ENCODE measurements at places on chromosomes 12 and 14.

DNA sequence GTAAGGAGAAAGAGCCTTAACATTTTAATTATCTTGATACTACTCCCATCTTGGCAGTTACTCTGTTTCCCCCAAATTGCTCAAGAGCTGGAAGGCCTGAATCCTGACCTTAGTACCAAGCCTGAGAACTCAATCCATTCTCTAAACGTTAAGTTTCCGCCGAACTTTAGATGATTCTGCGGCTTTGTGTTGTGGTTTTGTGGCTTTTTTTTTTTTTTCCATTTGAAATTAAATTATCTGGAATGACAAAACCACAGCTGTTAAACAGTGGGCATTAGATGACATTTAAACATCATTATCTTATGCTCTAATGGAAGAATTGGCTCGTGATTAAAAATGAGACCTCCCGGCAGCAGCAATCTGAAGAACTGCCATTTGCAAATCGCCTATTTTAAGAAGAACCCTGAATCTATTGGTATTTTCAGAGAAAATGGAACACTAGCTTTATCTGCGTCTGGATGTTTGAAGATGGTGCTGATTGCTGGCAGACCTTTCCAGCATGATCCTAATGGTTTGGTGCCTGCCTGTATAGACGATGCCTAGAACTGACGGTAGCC is 38.4 kb downstream of the TMEM132C start:
- no peaks in the 10 kb centered on the region for H3K4me1 ChIP-seq
- DNase-seq, result no peak
- H3K4me3 ChIP-seq, result no peak overlapping the region
- no peak overlapping the region for H3K27ac ChIP-seq
- no peaks in the 10 kb centered on the region for H3K27me3 ChIP-seq
- H3K36me3 ChIP-seq, result no peaks in the 10 kb centered on the region

DNA sequence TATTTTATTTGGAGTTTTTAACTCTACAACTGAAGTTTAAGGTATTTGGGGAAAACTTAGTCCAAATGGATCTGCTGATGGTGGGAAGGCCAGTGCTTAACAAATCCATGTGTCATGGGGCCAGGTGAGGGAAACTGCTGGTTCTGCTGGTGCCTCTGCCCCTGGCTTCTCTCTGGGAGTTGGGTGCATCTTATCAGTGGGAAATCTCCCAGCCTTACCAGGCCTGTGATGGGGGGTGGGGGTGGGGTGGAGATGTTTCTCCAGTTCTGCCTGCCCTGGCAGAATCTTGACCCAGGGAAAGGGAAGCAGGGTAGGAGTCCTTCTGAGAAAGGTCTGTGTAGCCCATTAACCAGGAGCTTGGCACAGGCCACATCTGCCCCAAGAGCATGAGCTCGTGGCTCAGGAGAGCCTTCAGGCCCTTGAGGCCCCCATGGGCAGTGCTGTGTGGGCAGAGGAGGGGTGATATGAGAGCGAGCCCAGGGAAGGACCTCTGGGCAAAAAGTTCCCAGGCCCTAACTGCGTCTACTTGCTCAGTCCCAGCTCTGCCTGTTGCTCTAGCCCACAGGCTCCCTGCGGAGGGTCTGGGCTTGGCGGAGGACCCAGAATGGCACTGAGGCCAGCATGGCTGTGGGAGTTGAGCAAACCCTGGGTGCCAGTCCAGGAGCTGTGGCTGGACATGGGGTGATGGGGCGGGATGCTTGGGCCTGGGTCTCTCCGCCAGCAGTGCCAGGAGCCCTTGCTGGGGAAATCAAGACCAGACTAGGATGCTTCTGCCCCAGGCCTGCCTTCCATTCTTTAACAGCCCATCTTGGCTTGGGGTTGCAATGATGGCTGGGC is 18.2 kb downstream of the VASH1 start:
- no peak overlapping the region for H3K27ac ChIP-seq
- H3K4me3 ChIP-seq, result no peak overlapping the region
- no peak for DNase-seq
- H3K4me1 ChIP-seq, result no peaks in the 10 kb centered on the region

DNA sequence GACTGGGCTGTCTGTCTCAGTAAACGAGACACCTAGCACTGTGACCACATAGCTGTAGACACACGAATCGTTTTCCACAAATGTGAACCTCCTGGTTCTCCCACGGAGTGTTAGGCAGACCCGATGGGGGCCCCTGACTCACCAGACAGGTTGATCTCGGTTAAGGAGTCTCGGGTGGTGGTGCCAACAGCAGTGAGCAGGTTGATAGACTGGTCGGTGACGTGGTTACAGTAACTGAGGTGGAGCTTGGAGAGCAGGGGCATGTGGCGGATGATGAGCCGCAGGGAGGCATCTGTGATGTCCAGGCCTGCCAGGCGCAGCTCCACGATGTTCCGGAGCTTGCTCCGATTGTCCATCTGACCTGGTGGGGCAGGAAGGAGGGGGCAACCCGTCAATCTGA is 39.8 kb downstream of the RNF34 start:
- H3K27me3 ChIP-seq, result no peaks in the 10 kb centered on the region
- no peak for DNase-seq
- H3K27ac ChIP-seq, result no peak overlapping the region
- no peaks in the 10 kb centered on the region for H3K4me1 ChIP-seq
- H3K36me3 ChIP-seq, result peaks cover 50% of the 10 kb centered on the region
- H3K4me3 ChIP-seq, result no peak overlapping the region

DNA sequence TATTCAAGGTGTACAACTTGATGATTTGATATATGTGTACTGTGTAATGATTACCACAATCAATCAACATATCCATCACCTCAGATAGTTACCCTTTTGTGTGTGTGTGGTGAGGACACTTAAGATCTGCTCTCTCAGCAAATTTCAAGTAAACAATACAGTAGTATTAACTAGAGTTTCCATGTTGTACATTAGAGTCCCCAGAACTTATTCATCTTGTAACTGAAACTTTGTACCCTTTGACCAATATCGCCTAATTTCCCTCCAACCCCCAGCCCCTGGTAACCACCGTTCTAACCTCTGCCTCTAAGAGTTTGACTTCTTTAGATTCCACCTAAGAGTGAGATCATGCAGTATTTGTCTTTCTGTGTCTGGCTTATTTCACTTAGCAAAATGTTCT is 12.1 kb downstream of the ADCK1 start:
- H3K4me3 ChIP-seq, result no peak overlapping the region
- H3K36me3 ChIP-seq, result no peaks in the 10 kb centered on the region
- no peak overlapping the region for H3K27ac ChIP-seq
- H3K4me1 ChIP-seq, result no peaks in the 10 kb centered on the region
- no peak for DNase-seq
- no peaks in the 10 kb centered on the region for H3K27me3 ChIP-seq

GRCh38 chr14:70201994-70202393 is 13.2 kb upstream of the SLC8A3 start:
- H3K4me3 ChIP-seq, result no peak overlapping the region
- no peak overlapping the region for H3K27ac ChIP-seq
- no peaks in the 10 kb centered on the region for H3K36me3 ChIP-seq
- H3K4me1 ChIP-seq, result peaks cover 2% of the 10 kb centered on the region
- DNase-seq, result no peak

DNA sequence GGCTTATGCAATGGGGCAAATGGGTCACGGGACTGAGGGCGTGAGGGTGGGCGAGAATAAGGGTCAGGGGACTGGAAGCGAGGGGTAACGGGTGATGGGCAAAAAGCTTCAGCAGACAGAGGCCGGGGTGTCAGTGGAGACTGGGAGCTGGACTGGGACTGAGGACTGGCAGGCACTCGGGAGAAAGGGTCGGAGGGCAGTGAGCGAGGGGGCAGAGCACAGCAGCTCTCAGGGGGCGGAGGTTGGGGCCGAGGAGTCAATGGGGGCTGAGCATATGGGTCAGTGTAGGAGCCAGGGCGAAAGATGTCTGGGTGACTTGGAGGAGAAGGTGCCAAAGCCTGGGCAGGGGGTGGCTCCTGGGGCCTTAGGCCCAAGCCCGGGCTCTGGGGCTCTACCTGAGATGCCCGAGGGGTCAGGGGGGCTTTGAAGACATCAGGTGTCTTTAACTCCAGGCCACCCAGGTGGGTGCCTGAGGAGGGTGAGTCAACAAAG is 20.2 kb downstream of the KMT2D start:
- H3K27me3 ChIP-seq, result no peaks in the 10 kb centered on the region
- H3K4me1 ChIP-seq, result no peaks in the 10 kb centered on the region
- no peak overlapping the region for H3K4me3 ChIP-seq
- no peak overlapping the region for H3K27ac ChIP-seq
- peaks cover 71% of the 10 kb centered on the region for H3K36me3 ChIP-seq
- no peak for DNase-seq

DNA sequence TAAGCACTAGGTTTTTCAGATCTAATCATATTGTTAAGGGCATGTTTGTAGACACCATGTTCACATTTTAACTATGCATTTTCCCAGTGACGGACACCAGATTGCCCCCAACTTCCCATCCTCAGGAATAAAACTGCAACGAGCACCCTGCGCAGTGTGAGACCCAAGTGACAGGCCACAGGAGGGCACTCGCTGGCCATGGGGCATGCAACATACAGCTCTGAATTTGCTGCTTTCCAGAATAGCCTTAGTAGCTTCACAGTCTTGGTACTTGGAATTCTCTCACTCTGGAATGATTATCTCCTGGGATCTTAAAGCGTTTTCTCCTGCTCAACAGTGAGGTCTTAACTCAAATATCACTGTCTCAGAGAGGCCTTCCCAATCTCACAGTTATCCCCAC is 972 bp upstream of the DDX47 start:
- no peaks in the 10 kb centered on the region for H3K27me3 ChIP-seq
- no peak overlapping the region for H3K27ac ChIP-seq
- no peak overlapping the region for H3K4me3 ChIP-seq
- H3K36me3 ChIP-seq, result no peaks in the 10 kb centered on the region
- 0 out of 2 replicates have a peak, but pooled peaks cover 2% of the 10 kb centered on the region for H3K4me1 ChIP-seq

DNA sequence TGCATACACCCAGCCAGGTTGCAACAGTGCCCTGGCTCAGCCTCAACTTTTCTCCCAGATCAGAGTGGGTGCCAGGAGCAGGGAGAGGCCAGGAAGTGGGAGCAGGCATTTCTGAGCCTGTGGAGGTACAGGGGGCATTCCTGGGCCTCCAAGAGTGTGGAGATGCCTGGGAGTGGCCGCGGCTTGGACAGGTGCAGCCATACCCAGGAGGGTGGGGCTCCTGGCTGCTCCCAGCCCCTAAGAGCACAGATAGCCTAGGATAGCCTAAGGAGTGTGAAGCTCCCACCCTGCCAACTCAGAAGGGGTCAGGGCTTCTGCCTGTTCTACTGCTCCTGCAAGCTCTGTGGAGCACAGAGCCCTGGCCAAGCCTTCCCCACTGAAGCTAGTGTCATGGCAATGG is 543.4 kb downstream of the RPL10L start:
- H3K36me3 ChIP-seq, result no peaks in the 10 kb centered on the region
- no peak for DNase-seq
- H3K4me3 ChIP-seq, result no peak overlapping the region
- H3K27me3 ChIP-seq, result no peaks in the 10 kb centered on the region
- H3K4me1 ChIP-seq, result no peaks in the 10 kb centered on the region
- H3K27ac ChIP-seq, result no peak overlapping the region

GRCh38 chr12:129610601-129611120 is 293.2 kb downstream of the TMEM132D start:
- no peaks in the 10 kb centered on the region for H3K27me3 ChIP-seq
- no peak overlapping the region for H3K4me3 ChIP-seq
- no peak overlapping the region for H3K27ac ChIP-seq

DNA sequence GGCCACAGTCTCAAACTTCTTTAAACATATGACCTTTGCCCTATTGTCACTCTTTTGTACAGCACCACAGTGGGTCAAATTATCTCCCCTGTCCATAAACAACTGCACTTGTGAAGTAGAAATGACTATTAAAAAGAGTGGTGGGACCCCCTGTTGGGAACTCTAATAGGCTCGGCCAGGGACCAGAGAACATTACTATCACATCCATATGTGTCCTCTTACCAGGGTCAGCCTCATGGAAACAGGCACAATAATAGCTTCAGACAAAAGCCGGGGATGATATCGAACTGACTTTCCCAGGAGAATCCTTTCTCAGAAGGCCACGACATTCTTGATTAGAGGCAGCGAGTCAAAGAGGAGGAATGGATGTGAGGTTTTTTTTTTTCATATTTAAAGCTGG is 96.6 kb downstream of the NKX2-1 start:
- H3K36me3 ChIP-seq, result no peaks in the 10 kb centered on the region
- no peak overlapping the region for H3K4me3 ChIP-seq
- H3K4me1 ChIP-seq, result no peaks in the 10 kb centered on the region

GRCh38 chr14:30906752-30907658 is 32.6 kb downstream of the COCH start:
- no peaks in the 10 kb centered on the region for H3K36me3 ChIP-seq
- no peaks in the 10 kb centered on the region for H3K4me1 ChIP-seq
- no peaks in the 10 kb centered on the region for H3K27me3 ChIP-seq
- no peak overlapping the region for H3K4me3 ChIP-seq

GRCh38 chr12:116210131-116210530 is 67.4 kb downstream of the MED13L start:
- DNase-seq, result no peak
- H3K27ac ChIP-seq, result no peak overlapping the region
- H3K4me1 ChIP-seq, result no peaks in the 10 kb centered on the region
- no peaks in the 10 kb centered on the region for H3K27me3 ChIP-seq
- H3K36me3 ChIP-seq, result no peaks in the 10 kb centered on the region

DNA sequence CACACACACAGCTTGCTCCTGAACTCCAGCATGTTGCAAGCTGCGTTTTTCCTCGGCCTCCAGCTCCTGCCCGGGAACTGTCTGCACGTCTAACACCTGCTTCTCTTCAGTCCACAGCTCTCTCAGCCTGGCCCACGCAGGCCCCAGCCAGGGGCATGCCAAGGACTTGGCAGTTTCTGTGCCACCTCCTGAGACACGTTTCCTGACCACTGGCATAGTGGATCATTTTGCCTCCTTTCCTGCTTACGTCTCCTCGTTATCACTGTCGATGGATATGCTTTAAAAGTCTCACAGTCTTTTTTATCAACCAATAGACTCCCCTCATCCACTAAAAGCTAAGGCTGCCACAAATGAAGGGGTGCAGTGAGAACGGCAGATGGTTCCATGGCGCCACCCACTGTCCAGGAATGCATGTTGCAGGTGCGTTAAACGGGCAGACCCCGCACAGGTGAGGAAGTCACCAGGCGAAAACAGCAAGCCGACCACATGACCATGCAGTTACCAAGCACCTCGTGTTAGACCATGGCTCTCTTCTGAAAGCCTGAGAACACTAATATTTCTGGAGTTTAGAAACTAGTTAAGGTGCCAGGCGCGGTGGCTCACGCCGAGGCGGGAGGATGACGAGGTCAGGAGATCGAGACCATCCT is 14.7 kb upstream of the TEAD4 start:
- H3K36me3 ChIP-seq, result no peaks in the 10 kb centered on the region
- no peak for DNase-seq
- H3K4me3 ChIP-seq, result no peak overlapping the region
- no peaks in the 10 kb centered on the region for H3K4me1 ChIP-seq

DNA sequence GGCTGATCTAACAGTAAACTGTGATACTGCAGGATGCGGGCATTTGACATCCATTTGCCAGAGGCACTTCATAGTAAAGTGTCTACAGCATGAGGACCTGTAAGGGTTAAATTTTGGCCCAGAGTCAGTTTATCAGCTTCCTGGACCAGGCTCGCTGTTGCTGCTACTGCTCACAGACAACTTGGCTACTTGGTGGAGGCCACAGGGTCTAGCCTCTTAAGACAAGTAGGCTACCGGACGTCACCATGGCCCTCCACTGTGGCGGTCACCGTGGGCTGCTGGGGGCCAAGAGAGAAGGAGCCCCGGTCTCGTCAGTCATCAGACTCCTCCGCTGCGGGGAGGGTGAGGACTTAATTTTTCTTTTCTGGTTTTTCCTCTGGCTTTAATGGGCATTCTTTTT is 117.3 kb upstream of the PZP start:
- no peak for DNase-seq
- H3K4me1 ChIP-seq, result no peaks in the 10 kb centered on the region
- no peaks in the 10 kb centered on the region for H3K36me3 ChIP-seq
- no peaks in the 10 kb centered on the region for H3K27me3 ChIP-seq
- H3K4me3 ChIP-seq, result no peak overlapping the region
- no peak overlapping the region for H3K27ac ChIP-seq
